ENCODE measurements at places on chromosomes 5 and 9.

GRCh38 chr9:77433675-77434445, 214.3 kb downstream of the GNA14 start:
- DNase-seq: no peak

GRCh38 chr5:145699846-145700245, 135.3 kb downstream of the PRELID2 start:
- DNase-seq: no peak

DNA sequence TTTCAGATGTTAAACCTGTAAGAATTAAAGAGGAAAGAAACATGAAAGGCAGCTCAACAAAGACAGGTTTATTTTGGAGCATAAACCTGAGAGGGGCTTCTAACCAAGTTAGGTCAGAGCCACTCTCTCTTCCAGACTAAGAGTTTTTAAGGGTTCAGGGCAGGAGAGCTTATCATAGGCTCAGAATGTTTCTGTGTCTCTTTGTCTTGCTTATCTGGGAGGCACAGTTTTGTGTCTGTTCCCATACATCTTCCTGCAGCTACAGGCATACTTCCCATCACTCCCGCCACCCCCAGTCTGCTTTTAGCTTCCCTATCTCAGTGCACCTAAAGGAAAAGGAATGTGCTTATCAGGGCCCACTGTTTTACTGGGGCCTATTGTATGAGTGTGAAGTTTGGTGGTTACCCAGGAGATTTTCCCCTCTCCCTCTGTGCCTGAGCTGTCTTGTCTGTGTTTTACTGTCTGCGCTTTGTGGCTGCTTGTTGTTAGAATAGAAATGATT, 21.9 kb downstream of the CD14 start:
- no peak for DNase-seq

DNA sequence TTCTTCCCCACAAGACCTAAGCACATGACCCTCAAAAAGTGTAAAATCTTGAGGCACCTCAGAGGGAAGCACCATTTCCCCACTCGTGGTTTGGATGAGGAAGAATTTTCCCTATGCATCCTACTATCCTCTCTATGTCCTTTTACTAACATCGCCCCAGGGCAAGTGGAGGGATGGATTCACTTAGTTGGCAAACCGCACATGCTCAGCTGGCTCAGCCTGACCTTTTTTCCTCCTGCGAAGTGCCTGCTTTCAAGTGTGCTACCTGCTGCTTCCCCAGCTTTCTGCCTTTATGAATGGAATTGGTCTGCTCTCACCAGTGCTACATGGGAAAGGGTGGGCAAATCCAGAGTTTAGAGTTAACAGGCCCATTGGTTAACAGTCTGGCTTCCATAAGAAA, 56.6 kb upstream of the IFNK start:
- DNase-seq: no peak

- no peak for DNase-seq
Measured at GRCh38 chr5:40676613-40677343, 2.9 kb upstream of the PTGER4 start.

DNA sequence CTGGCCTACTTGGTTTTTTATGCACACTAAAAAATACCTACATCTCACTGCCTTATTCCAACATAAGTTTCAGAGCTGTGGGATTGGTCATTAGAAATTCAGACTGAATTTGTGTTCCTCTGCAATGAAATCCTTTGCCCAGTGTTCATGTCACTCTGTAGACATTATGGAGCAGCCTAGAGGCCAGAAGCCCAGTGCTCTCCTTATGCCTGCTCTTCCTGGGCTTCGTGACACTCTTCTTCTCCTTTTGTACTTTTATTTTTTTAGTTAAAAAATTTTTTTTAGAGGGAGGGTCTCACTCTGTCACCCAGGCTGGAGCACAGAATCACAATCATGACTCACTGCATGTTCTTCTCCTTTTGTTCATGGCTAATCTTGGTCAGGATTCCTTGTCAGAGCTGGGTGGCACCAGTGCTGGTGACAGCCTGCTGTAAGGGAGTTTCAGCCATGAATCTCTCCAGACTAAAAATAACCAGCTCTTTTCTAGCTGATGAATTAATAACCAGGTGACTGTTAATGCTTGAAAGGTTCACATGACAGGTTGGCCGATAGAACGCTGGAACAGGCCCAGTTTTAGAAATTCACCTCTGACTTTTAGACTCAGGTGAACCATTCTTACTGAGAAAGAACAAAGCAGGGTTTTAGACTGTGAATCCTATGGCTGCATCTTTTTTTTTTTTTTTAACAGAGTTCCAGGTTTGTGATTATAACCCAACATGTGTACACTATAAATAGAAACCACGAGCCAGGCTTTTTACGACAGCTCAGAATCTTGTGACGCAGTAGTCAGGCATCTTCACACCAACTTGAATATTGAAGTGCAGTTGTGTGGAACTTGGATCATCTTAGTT, 34.1 kb upstream of the C5orf47 start:
- DNase-seq: no peak
